ENCODE measurements at places on chromosomes 11 and 22.

- no peak for DNase-seq
These were observed 850.0 kb downstream of the TBC1D22A start for GRCh38 chr22:47612311-47612910.

- DNase-seq: no peak
These were observed 73.3 kb upstream of the ZBED5 start for GRCh38 chr11:10930972-10931760.

DNA sequence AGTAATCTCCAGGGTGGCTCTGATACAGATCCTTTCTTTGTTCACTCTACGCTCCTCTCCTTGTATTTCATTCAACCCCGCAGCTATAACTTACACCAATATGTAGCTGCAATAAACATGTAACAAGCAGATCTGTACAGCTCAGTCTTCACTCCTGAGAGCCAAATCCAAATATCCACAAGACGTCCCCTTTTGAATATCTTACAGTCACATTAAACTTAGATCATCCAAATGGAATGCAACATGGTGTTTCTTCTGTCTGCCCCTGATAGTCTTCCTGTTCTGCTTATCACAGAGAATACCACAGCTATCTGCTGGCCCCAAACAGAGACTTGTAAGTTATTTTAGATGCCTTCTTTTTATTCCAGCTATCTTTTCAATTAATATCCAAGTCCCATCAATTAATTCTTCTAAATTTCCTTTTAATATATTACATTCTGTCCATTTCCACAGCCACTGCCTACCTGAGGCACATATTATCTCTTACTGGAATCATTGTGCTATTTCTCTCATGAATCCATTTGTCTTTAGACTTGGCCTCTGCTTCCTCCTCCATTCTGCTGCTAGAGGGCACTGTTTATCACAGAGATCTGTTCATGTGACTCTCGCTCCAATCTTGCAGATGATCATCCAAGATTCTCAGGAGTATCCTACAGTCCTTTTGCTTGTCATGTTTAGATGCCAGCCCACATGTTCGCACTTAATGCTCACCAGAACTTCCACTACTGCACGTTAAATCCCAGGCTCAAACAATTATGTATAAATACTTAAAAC is 908.6 kb downstream of the NTM start:
- peak; percentile 4 for DNase-seq

DNA sequence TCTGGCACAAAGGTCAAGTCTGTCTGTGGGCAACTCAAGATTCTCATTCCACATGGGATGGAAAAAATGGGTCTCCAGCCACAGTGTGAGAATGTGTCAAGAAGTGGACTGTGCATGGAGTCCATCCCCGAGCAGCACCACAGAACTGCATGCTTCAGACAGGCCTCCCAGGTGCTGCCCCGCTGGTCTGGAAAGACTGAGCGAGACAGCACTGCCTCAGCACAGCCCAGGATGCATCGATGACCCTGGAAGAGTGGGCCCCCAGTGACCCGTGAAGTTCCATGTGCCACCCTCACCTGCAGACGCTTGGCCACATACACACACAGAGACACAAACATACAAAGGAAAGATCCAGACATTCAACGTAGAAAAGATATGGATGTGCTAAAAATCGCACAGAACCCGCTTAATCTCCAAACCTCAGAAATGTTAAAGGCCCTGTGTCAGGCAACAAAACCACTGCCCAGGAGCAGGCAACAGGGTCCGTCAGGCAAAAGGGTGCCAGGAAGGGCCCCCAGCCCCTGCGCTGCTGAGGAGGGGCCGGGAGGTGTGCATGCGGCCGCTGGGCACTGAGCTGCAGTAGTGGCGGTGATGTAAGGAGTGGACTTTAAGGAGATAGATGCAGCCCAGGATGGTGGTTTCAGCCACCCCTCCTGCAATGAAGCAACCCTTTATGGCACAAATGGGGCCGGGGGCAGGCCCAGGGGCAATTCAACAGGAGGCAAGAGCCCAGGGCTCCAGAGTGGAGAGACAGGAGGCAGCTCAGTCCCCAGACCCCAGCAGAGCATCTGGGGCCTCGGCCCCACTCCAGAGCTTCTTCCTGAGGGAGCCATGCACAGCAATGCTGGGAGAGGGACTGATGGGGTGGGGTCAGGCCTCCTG is 84.7 kb downstream of the DGCR2 start:
- DNase-seq: no peak

GRCh38 chr11:76153571-76153923 is 52.8 kb downstream of the WNT11 start:
- peak; percentile 38 for DNase-seq

- DNase-seq: no peak
These were observed 311.4 kb downstream of the DYNC2H1 start for GRCh38 chr11:103420593-103420992.
